ENCODE measurements at places on chromosomes 1 and 21.

- DNase-seq = no peak
Observed at GRCh38 chr21:14589855-14590563, 43.9 kb upstream of the SAMSN1 start.

- peak; percentile 35 for DNase-seq
Observed at GRCh38 chr1:17013491-17014320, 2.0 kb upstream of the ATP13A2 start.

DNA sequence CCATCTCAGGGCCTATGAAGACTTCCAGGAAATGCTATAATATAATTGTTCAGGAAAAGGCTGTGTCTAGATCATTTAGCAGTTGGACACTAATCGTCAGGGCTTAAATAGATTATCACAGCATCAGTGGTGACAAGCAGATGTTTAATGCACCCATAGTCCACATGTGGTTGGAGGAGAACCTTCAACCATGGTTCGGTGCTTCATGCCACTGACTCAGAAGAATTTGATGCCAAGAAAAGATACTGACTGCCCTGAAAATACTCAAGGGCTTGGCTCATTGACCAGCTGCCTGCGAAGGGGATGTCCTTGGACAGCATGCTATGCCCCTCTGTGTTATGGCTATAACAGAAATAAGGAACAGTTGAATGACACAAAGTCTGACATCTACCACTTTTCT, 175.7 kb downstream of the HHIPL2 start:
- DNase-seq = no peak

DNA sequence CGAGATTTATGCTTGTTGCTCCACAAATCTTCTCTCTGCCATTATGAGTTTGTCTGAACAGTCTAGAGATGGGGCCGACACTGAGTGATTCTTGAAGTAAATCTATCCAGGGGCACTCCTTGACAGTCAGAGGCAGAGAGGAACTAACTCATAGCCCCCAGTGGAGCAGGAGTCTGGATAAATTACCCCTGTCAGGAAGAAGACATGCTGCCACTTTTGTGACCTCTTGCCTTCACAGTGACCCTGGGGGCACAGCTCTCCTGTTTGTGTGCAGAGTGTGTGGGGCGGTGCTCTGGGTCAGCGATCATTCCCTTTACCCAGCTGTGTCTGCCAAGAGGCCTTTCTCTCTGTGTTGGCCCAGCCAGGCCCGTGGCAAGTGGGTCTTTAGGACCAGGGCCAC, 29.5 kb downstream of the PEX14 start:
- DNase-seq = no peak

- DNase-seq = no peak
Observed at GRCh38 chr1:106876384-106876783, 180.1 kb upstream of the PRMT6 start.

DNA sequence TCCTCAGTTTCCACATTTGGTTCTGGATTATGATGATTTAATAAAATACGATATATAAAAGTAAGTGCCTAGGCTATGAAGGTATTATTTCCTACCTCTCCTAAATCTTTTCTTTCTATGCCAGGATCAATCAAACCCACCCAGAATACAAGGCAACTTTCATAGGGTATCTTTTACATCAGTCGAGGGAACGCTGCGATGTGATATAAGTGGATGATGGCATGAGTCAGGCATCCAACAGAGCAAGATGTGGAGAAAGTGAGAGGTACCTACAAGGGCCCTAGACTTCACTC, 781 bp downstream of the TTLL7 start:
- DNase-seq = no peak

Measured in CD4-positive, alpha-beta T cell treated with Interleukin-15 for 1 hour (primary cell).